ENCODE measurements at places on chromosomes 4 and X. TPM values are rescaled to one million over a fixed set of nuclear protein-coding genes. Genes with fewer than 3 reads are reported as not detected.

DNA sequence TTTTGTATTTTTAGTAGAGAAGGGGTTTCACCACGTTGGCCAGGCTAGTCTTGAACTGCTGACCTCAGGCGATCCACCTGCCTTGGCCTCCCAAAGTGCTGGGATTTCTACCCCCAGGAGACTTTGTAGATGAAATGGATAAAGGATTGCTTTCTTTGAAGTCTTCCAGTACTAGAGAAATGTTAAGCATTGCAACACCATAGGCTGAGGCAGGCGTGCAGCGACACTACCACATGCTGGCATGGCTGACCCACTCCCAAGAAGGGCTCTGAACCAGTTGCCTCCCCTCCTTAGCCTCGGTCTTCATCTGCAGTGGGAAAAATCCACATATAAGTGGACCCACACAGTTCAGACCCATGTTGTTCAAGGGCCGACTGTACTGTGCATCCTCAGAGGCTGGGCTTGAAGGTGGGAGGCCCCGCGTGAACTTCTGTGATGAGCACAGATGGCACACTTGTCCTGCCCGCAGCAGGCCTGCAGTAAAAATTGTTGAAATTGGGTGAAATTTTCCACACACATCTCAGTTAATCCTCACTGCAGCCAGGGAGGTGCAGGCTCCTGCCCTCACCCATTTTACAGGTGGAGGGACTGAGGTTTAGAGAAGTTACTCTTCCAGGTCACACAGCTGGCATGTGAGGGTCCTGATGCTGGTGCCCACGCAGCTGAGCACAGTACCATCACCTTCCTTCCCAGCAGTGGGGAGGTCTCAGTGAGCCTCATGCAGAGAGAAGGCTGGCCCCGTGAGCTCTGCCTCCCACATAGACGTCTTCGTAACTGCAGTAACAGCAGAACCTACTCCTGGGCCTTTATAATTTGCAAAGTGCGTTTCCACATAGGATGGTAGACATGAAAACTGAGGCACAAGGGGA is 35.5 kb downstream of the HTRA3 start:
- DNase-seq: no peak

DNA sequence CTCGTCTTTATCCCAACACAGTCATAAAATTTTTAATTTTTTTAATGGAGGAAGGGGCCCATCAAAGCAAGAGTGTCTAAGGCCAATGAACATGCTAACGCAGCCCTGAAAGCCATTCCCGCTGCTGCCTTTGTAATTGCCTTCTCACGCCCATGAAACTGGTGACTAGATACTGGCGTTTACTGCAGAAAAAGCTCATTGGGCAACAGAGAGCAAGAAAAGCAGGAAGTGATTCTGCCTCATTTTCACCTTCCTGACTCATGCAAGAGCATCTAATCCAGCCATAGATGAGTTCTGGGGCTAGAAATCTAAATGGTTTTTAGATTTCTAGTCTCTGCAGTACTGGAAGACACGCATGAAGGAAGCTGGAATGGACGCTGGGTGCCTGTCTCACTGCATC is 72.5 kb downstream of the ANXA3 start:
- no peak for DNase-seq

- no peak for DNase-seq
Observed at GRCh38 chrX:7307720-7308119, 159.8 kb upstream of the PUDP start.

HSFX4 gene
- polyA plus RNA-seq: not detected

STATH gene
- 0.44 TPM for polyA plus RNA-seq

EMCN gene
- 123 TPM for polyA plus RNA-seq

HMX1 gene
- not detected for polyA plus RNA-seq
